Bronchial epithelial cell (primary cell): ENCODE measurements at places on chromosomes 12 and 14. TPM values are rescaled to one million over a fixed set of nuclear protein-coding genes. Genes with fewer than 3 reads are reported as not detected.
A peak's percentile ranks its signal among the peaks of the same experiment; 100 is the strongest.

GRCh38 chr14:55438066-55438683 is 2.2 kb downstream of the TBPL2 start:
- peak; percentile 58 for DNase-seq

DNA sequence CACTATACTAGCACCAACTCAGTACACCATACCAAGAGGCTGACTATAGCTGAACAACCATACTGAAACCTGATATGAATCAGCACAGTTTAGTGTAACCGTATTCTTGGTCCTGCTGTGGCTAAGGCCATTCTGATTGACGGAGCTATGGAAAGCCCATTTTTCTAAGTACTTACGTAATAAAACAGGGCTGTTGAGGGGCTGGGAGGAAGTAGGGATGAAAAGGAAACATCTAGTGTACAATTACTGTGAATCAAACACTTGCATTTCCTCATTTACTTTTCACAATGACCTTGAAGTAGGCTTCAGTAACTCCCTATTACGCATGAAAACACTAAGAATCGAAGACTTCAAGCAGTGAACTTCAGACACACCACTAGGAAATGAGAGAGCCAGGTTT is 198.2 kb downstream of the BTG1 start:
- DNase-seq: no peak

Gene KLC1
- 249 and 283 TPM in 2 replicates for total RNA-seq

Gene MYF6
- not detected in 2 replicates for total RNA-seq

DNA sequence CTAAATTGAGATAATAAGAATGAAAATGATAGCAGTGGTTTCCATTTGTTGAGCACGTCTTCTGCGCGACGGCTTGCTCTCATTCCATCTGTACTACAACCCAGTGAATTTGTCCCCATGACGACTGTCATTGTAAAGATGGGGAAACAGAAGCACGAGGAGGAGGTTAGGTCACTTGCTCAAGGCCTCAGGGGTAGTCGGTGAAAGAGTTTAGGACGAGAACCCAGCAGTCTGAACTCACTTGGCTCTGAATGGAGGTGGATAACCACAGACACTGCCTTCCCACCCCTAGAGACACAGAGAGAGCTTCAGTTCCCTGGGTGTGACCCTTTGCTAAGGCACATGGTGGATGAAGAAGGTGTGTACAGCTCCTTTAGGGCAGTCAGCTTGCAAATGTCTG is 30.9 kb upstream of the PLEKHG3 start:
- no peak for DNase-seq

DNA sequence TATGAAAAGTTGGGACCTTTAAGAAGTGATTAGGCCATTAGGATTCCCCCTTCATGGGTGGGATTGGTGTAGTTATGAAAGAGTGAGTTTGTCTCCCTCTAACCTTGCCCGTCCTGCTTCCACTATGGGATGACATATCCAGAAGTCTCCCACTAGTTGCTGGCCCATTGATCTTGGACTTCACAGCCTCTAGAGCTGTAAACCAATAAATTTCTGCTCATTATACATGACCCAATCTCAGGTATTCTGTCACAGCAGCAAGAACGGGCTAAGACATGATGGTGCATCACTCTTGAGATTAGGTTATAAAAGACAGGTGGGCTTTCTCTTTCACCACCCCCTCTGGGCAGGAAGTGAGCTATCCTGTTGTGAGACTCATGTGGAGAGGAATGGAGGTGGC is 8.6 kb upstream of the SMOC1 start:
- DNase-seq: no peak
